Neural progenitor cell (in vitro differentiated cells): ENCODE measurements at places on chromosomes 3 and 15. TPM values are rescaled to one million over a fixed set of nuclear protein-coding genes. Genes with fewer than 3 reads are reported as not detected.

Gene CHRM5
- not detected in 2 replicates for total RNA-seq

Gene NPAP1
- total RNA-seq: 0.06 TPM in 1 of 2 replicates, not detected in the other

Gene CPNE9
- total RNA-seq: 0.43 TPM in 1 of 2 replicates, not detected in the other

Gene CCDC39
- total RNA-seq: 0.24 and 3.3 TPM in 2 replicates

Gene INSYN1
- total RNA-seq: 0.17 and 1.1 TPM in 2 replicates

Gene PRR20G
- total RNA-seq: not detected in 2 replicates

Gene CYP8B1
- not detected in 2 replicates for total RNA-seq

Gene NAALADL2
- total RNA-seq: 7.3 and 11.5 TPM in 2 replicates

Gene DUOXA2
- total RNA-seq: not detected in 2 replicates

Gene ZNF80
- total RNA-seq: not detected in 2 replicates

Gene ACKR2
- not detected in 2 replicates for total RNA-seq

GRCh38 chr3:49910409-49911123 is 6.9 kb upstream of the MST1R start:
- DNase-seq: peak; percentile 76

DNA sequence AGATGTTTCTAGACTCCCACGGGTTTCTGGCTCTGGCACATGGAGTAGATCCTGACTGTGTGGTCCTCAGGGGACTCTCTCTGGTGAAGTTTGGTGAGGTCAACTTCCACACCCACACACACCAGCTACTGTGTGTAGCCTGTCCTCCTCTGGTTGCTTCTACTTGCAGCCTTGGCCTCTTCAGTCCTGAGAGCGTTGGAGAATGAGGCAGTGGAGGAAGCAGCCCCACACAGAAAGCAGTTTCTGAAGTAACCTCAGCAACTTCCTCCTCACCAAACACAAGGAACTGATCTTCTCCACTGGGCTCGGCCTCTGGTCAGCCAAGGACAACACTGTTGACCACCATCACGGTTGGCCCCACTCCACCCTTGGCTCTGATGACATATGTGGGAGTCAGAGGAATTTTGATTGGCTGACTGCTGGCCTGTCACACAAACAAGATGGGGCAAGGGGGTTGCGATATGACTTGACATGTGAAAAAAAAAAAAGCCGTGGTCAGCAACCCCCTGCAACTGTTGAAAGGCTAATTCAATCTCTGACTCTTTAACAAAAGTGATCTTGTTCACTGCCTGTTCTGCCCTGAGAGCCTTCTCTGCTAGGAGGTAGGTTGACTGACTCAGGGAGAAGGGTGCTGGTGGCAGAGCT is 19.6 kb downstream of the CD86 start:
- no peak for DNase-seq

DNA sequence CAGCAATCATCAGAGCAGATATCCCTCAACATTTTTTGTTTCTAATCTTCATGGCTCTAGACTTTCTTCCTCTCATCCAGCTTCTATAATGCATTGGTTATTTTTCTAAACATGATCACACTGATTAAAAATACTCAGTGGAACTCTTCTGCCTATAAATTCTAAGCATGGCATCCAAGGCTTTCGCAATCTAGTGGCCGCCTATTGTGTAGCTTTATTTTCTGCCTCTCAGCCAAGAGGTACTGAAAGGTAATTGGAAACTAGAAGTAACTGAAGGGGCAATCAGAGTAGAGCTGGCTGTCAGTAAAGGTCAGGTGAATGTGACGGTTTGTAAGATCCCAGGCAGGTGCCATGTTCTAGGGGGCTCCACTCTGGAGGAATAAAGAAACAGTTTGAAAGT is 33.4 kb downstream of the OXSM start:
- no peak for DNase-seq

GRCh38 chr3:50580683-50581458 is 11.5 kb downstream of the HEMK1 start:
- no peak for DNase-seq

DNA sequence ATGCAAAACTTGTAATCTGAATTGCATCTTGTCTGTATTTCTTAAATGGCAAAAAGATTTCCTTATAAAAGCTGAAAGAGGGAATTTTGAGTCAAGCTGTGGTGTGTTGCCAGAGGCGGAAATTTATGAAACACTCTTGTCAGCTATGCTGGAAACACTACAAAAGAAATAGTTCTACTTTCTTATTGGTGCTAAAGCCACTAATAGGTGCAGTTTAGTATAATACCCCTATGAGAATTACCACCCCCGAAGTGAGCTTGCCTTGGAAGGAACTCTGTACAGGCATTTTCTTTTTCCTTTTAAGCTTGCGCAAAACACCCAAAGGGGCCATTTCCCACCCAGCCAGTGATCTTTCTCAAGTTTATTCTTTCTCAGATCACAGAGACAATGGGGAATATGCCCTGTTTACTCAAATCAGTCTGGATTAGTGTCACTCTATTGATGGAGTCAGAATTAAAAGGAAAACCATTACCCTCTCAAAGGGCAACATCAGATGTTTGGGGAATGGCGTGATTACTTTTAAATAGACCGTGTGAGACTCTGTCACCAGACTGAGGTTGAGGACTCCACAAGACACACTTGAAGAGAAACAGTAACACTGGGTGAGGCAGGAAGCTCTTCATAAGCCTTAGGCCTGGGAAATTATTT is 166.0 kb downstream of the TP63 start:
- DNase-seq: peak; percentile 11

DNA sequence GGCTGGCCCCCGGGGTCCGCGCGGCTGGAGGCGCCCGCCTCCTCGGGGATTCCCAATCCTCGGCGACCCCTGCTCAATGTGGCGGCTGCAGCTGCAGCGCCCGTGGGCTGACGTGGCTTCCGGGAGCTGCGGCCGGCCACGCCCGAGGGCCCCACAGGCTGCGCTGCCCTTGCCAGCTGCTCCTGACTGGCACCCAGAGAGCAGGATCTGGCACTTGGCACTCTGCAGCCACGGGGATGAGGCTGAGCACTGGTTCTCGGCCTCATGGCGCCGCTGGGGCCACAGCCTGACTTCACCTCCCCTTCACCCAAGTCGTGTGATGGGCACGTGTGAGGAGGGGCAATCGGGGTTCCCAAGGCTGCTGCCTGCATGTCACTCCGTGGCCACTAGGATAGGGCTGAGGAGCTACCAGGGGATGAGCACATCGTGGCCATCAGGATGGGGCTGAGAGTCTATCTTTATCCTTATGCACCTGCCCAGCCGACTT is 267.8 kb upstream of the FRG2C start:
- no peak for DNase-seq

GRCh38 chr3:195908694-195909581 is 587 bp upstream of the TNK2 start:
- DNase-seq: peak; percentile 78

- no peak for DNase-seq
Measured at GRCh38 chr3:122391681-122392446, 7.9 kb downstream of the FAM162A start.

DNA sequence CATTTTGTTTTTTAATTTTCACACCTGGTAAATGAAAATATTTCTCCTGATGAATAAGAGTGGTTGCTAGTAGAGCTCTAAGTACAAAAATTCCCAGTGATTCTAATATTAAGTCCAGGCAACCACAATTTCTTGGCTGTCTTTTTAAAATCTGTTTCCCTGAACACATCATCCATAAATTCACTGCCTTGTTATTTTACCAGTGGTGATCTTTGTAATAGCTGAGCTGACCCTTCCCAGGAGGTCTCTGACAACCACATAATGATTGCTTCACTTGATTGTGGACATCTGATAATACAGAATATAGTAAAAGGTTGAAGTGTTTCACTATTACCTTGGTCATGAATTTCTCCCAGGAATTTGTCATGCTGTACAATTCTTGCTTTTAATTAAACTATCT is 13.9 kb upstream of the TOP2B start:
- DNase-seq: no peak

DNA sequence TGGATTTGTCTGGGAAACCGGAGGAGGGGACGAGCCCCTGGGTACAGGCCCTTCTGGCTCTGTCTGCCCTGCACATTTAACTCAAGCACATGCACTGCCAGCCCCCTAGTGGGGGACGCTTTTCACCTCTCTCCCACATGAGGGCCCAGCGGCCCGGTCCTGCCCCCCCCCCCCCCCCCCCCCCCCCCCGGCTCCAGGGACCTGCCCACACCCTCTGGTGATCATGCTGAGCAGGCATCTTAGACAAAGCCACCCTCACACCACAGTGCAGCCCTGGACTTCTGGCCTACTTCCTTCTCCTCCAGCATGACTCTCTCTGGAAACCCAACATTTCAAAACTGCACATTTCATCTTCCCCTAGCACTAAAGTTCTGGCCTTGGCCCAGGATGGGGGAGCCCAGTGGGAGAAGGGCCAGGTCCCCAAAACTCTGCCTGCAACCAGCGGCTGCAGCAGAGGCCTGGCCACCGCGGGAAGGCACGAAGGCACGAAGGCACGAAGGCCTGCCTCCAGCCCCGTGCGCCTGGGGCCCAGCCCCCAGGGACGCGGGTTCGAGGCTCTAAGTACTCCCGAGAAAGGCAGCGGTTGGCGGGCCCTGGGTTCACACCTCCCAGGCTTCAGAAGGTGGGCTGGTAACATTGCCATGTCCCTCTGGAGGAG is 14.1 kb downstream of the KLF15 start:
- peak; percentile 68 for DNase-seq

DNA sequence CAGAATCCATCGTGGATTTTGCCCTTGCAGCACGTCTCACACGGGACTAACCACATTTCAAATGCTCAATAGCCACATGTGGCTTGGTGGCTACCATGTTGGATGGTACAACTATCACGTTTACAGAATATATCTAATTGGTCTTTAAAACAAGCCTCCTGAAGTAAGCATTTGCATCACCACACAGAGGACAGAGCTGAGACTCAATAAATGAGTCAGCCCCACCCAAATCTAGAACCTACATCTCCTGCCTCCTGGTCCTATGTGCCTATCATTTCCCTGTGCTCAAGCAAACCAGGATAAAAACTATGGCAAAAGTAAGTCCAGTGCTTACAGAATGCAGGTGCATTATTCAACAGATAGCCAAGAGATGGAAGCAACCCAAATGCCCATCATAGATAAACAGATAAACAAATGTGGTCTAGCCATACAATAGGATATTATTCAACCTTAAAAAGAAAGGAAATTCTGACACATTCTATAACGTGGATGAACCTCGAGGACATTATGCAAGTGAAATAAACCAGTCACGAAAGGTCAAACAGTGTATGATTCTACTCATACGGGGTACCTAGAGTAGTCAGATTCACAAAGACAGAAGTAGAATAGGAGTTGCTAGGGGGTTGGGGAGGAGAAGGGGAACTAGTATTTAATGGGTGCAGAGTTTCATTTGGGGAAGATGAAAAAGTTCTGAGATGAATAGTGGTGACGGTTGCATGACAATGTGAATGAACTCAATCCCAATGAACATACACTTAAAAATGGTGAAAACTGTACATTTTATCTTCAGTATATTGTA is 43.9 kb downstream of the SRGAP3 start:
- DNase-seq: no peak
